Omental fat pad (tissue), 4 donors: ENCODE measurements at places on chromosomes 7 and 10.

- DNase-seq = no peak
Measured at GRCh38 chr10:113053091-113053490, 103.0 kb downstream of the TCF7L2 start.

GRCh38 chr7:50101873-50102272 is 8.8 kb upstream of the ZPBP start:
- no peak for DNase-seq

DNA sequence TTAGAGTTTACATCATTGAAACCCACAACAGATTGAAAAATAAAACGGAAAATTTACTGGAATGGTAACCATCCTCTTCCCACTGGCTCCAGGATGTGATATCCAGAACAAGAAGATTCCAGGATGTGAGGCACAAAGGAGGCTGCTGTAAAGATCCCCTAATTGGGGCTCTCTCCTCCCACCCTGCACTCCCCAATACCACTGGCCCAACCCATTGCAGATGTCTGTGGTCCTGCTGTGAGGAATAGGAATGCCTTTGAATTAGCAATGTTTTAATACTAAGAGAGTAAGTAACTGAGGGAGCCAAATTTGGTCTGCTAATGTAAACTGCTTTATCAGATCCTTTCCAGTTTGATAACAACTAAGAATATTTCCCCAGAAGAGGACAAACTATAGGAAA is 225.9 kb upstream of the INHBA start:
- no peak for DNase-seq

DNA sequence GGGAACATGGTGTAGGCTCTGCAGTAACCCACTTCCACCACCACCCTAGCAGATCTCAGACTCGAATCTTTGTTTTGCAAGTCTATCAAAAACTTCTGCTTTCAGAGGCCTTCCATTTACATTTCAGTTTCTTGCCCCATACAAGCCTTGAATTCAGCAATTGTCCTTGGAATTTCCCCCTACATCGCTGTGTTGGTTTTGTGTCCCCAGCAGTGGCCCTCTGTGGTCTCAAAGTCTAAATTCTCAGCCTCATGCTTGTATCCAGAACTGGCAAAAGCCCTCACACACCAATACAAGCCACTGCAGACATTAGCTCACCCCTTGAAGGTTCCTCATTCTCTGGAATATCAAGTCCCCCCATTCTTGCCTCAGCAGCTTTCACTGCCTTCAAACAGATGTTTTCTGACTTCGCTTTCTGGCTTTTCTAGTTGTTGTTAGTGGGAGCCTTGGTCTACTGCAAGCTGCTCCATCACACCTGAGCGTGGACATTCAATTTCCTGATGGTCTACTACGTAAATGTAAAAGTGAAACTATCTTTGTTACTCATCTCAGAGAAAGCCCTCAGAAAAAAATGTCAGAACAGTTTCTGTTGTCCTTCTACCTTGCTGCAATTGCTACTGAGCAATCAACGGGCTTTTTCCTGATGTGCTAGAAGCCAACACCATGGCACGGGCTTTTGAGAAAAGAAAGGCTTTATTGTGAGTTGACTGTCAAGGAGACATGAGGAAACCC is 1.8 kb upstream of the NUB1 start:
- no peak for DNase-seq

DNA sequence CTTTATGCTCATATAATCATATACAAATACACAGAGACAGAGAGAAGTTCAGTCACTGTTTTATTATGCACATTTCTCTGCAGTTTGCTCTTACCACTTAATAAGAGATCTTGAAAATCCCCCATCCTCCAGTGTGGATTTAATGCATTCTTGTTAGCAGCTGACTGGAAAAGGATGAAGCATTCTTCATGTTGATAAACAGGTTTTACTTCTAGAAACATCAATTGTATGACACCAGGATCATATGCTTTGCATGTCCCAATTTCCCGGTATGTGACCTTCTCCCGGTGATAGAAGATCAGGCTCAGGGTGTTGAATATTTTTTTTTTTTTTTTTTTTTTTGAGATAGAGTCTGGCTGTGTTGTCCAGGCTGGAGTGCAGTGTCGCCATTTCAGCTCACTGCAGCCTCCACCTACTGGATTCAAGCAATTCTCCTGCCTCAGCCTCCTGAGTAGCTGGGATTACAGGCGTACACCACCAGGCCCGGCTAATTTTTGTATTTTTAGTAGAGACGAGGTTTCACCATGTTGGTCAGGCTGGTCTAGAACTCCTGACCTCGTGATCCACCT is 6.2 kb upstream of the CREB3L2 start:
- no peak for DNase-seq

- DNase-seq = no peak
Measured at GRCh38 chr10:8055420-8056349, 1.2 kb downstream of the GATA3 start.

DNA sequence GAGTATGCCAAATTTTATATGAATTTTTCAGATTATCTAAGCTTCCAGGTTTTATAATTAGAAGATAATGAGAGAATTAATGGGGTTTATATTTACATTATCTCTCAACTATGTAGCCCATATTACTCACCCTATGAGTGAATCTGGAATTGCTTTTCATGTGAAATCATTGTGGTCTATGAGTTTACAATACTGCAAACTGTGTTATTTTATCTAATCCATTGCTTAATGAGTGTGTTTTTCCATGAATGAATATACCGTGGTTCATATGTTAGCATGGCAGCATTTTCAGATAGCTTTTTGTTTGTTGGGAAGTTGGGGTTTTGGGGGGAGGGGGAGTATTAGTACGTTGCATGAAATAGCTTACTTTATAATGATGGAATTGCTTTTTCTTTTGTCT is 44.5 kb downstream of the FGFBP3 start:
- no peak for DNase-seq

GRCh38 chr7:43764039-43764761 is 5.7 kb downstream of the BLVRA start:
- DNase-seq = peak; percentile 59

GRCh38 chr10:128894641-128895040 is 572.4 kb upstream of the MGMT start:
- DNase-seq = no peak

- DNase-seq = no peak
Measured at GRCh38 chr7:28688651-28689050, 269.5 kb downstream of the TRIL start.

- DNase-seq = no peak
Measured at GRCh38 chr10:71270301-71271220, 48.5 kb upstream of the SLC29A3 start.

- DNase-seq = no peak
Measured at GRCh38 chr7:4727914-4728705, 46.0 kb downstream of the FOXK1 start.

GRCh38 chr10:117240621-117241529 is at the start of gene SLC18A2:
Gene SLC18A2, plus strand, starts transcription at chr10:117241114. Its CDS starts 580 bp downstream, at chr10:117241694.
- no peak for DNase-seq

DNA sequence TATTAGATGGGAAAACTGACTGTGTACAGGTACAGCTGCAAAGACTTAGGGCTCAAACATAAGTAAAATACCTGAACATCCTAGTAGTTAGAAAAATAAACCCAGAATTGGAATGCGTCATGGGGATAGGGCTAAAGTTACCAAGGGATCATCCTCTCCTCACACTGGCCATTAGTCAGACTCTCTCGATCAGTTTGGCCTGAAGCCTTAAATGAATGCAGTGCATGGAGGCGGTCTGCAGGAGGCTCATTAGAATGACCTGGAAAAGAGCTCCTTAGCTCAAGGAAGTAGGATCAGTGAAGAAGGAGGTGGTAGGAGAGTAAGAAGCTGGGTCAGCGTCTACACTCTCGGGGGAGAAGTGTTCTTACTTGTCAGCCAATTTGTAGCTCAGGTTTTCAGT is 35.3 kb downstream of the DENND2A start:
- DNase-seq = no peak

DNA sequence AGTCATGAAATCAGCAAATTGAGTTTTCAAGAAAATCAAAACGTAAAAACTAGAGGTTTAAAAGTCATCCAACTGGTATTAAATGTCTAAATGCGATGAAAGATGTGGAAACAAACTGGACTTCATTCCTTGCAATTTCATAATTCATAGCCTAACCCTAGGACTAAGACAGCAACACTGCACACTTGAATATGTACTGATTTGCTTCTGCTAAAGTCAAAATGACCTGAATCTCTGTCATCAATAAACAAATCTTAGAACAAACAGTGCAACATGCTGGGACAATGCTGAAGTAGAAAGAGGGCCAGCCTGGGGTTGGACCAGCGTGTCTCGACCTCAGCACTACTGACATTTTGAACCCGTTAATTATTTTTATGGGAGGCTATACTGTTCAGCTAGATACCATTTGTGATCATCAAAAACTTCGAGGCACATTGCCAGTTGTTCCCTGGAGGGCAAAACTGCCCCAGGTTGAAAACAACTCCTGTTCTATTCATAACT is 47.1 kb downstream of the MYOF start:
- no peak for DNase-seq

DNA sequence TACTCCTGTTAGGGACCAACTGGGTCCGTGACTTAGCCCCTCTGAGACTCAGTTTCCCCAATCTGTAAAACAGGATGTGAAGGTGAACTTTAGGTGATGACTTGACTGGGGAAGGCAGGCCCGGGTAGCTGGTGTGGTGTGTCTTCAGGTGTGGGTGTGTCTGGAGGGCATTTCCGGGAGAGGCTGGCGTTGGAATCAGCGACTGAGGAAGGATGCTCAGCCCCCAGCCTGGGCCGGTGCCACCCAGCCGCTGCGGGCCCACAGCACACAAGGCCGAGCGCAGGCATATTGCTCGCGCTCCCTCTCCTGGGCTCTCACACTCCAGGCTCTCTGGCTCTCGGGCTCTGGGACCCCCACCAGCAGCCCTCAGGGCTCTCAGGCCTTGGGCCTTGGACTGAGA is 31.7 kb upstream of the CNPY1 start:
- DNase-seq = no peak

DNA sequence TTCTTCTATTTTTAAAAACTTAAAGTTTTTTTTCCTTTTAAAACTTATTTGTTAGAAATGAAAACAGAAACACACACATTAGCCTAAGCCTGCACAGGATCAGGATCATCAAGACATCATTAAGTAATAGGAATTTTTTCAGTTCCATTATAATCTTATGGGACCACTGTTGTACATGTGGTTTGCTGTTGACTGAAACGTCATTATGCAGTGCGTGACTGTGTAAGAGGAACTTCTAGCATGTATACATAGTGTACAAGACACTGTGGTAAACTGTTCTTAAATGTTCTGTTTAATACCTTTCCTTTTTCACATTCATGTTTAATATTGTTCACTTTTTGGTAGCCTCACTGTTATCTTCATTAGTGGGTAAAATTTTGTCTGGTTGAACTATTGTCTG is 12.1 kb downstream of the ENTPD7 start:
- DNase-seq = no peak

- no peak for DNase-seq
Measured at GRCh38 chr7:26046150-26046549, 105.8 kb upstream of the NFE2L3 start.

- DNase-seq = no peak
Measured at GRCh38 chr10:8059191-8059936, 4.9 kb downstream of the GATA3 start.

- DNase-seq = no peak
Measured at GRCh38 chr7:30196408-30196807, 61.6 kb downstream of the MTURN start.

DNA sequence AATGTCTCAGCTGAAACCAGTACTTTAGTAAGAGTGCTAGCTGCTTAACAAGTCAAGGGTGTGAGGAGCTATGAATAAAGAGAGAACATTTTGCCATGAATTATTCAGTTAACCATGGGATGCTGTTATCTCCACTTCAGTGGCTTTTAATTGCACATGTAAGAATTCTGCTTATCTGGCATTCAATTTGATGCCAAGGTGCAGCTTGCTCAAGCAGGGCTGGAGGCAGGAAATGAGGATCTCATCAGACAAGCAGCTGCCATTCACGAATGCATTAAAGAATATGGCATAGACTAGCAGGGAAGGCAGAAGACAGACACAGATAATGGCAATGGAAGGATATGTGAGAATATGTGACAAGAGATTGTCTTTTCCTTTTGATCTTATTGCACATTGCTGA is 697.8 kb downstream of the NRG3 start:
- DNase-seq = no peak

DNA sequence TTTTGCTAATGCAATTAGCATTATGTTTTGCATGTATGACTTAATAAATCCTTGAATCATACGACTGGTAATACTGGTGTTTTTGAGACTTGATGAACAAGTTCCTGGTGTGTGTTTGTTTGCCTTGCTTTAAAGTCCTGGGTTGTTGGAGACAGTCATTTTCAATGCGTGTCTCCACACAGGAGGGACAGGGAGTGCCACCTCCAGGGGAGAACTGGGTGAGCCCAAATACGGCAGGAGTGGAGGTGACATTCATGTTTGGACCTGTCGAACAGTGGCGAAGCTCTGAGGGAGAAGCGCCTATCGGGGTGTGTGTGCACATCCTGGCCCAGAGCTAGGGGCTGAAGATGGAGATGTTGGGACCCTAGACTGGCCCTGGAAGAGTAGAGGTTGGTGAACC is 43.8 kb downstream of the DAGLB start:
- no peak for DNase-seq

- DNase-seq = no peak
Measured at GRCh38 chr7:144384555-144385245, 18.8 kb downstream of the NOBOX start.

- DNase-seq = no peak
Measured at GRCh38 chr10:29397221-29397620, 108.4 kb downstream of the LYZL1 start.

DNA sequence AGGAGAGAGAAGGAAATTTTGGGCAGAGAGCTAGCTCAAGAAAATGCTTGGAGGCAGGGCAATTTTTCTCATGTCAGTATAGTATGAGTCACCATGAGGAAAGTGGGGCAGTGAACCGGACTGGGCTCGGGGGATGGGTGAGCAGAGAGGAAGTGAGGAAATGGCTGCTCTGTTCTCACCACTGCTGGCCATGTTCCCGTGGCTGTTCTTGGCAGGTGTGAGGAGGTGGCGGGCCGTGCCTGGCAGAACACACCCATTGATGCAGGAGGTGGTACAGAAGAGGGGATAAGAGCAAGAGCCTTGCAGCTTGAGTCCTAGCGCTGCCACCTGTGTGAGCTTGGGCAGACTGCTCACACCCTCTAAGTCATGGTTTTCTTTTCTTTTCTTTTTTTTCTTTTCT is 304.4 kb upstream of the LYZL1 start:
- DNase-seq = peak; percentile 50

DNA sequence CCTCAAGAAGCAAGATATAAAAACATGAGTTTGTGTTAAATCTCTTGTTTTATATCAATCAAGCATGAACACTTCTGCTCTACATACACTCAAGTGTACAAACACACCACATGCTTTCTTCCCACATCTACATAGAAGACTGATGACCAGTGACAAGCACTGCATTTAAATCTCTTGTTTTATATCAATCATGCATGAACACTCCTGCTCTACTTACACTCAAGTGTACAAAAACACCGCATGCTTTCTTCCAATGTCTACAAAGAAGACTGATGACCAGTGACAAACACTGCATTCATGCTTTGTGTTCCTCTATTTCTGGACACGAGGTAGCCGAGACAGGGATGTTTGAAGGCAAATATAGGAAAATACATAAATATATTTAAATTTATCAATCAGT is 642.0 kb upstream of the PFKP start:
- no peak for DNase-seq

- DNase-seq = no peak
Measured at GRCh38 chr7:156474241-156474743, 166.3 kb upstream of the RNF32 start.
